Choroid plexus epithelial cell (primary cell): ENCODE measurements at places on chromosomes 11 and 22.

GRCh38 chr11:9573775-9574621 is 528 bp downstream of the WEE1 start:
- DNase-seq = no peak

- peak; percentile 48 for DNase-seq
Observed at GRCh38 chr11:18727479-18728236, 1.7 kb upstream of the IGSF22 start.

GRCh38 chr11:85772695-85773094 is 38.2 kb downstream of the SYTL2 start:
- peak; percentile 54 for DNase-seq

- DNase-seq = peak; percentile 12
Observed at GRCh38 chr11:69286374-69287371, 7.3 kb upstream of the MYEOV start.

DNA sequence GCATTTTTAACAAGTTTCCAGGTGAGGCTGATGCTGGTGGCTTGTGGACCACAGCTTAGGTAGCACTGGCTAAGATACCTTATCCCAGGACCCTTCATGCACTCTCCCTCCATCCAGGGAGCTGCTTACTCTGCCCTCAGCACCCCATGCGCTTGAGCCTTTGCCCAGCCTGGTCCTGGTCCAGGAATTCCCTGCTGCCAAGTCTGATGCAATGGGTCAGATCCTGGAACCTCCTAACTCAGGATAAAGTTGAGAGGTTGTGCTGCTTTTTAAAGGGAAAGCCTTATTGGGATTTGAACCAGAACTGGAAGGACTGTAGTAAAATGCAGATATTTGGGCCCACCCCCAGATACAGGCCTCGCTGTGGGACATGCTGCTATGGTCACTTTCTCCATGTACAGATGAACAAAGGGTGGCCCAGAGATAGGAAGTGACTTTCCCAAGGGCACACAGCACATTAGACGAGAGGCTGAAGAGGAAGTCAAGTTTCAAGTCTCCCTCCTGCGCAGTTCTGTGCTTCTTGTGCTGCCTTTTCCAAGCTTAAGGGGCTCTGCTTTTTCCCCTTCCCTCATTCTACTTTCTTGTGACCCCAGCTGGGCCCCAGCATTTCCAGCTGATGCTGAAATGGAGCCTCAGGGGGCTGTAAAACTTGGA is 824 bp upstream of the LGALS12 start:
- DNase-seq = no peak

GRCh38 chr22:32413719-32414118 is 1.7 kb upstream of the RTCB start:
- peak; percentile 69 for DNase-seq

- no peak for DNase-seq
Observed at GRCh38 chr11:126542334-126543015, 187.0 kb downstream of the ST3GAL4 start.

- no peak for DNase-seq
Observed at GRCh38 chr22:43325176-43325575, 18.0 kb downstream of the SCUBE1 start.

DNA sequence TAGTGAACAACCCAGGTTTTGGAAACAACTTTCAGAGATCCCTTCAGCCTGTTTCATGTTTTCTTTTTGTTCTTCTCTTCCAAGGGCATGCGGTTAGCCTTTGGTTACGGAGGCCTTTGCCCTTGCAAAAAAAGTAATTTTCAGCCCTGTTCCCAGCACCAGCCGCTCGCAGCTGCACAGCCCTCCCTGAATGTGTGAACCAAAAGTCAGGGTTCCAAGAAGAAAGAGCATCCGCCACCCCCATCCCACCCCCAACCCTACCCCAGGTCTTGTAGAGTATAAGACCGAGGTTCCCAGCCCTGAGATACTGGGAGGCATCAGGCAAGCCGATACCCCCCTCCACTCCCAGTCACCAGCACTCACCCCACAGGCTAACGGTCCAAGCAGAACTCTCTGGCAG is 56.4 kb downstream of the IGLL1 start:
- DNase-seq = no peak

- DNase-seq = no peak
Observed at GRCh38 chr11:3091081-3091845, 34.0 kb upstream of the CARS1 start.

DNA sequence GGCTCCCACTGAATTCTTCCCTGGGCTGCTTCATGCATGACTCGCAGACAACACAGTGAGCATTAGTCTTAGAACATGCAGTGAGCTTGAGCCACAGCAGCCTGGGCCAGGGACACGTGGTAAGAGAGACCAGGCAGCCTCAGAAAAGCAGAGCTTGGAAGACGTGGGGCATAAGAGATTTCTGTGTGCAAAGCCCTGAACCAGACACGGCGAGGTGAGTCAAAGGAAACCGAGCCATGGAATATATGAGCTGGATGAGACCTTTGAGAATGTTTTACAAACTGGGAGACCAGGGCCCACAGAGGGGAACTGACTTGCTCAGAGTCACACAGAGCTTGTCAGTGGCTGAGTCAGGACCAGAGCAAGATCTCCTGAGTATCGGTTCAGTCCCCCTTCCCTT is 8.5 kb upstream of the FXYD6 start:
- DNase-seq = peak; percentile 54

- no peak for DNase-seq
Observed at GRCh38 chr11:106913141-106913540, 105.1 kb downstream of the GUCY1A2 start.

DNA sequence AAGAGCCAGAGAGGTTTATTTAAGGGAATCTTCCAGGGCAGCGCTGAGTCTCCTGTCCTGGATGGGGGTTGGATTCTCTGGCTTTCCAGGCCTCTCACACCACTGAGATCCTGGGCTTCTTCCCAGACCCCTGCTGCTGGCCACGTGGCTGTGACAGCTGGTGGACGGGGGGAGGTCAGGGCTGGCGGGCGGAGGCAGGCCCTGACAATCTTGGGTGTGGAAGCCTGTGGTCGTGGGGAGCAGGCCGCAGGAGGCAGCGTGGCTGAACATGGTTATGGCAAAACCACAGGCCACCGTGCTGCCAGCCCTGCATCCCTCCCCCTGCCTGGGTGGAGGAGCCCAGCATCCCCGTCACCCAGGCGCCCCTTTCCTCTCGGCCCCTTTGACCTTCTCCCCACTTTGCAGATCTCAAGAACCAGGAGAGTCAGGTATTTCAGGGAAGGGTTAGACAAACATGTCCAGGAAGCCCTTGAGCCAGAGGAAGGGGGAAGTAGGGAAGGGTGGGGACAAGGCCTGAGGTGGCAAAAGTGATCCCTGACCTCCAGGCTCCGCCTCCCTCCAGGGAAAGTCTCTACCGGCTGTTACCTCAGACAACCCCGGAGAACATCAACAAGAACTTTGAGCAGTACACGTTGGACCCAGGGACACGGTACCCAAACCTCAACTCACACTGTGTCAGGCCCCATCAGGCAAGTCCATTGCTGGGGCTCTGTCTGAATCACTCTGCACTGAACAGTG is 111.8 kb downstream of the MICAL2 start:
- DNase-seq = peak; percentile 88
